CD4-positive, alpha-beta T cell (primary cell): ENCODE measurements at places on chromosomes 7 and 10. TPM values are rescaled to one million over a fixed set of nuclear protein-coding genes. Genes with fewer than 3 reads are reported as not detected.
A peak's percentile ranks its signal among the peaks of the same experiment; 100 is the strongest.

The AKR1E2 gene
- total RNA-seq, result 30.4 TPM

The UPK3BL1 gene
- 28.4 TPM for total RNA-seq

DNA sequence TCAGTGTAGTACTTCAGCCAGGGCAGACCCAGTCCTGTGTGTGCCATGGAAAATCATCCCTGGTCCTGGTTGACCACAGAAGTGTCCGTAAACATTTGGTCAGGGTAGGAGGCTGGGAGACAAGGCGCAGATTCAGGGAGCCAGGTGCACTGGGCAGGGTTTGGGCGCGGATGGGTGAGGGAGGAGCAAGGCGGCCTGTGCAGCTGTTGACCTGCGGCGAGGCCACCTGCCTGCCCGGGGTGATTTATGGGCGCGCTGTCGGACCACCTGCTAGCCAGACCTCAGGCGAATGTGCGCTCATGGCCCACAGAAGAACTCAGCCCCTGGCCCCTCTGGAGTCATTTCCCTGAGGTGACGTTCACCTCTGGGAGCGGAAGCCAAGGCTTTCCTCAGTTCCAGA, 6.6 kb downstream of the SFRP5 start:
- H3K4me1 ChIP-seq, result no peaks in the 10 kb centered on the region
- peaks cover 7% of the 10 kb centered on the region for H3K27me3 ChIP-seq
- H3K27ac ChIP-seq, result no peak overlapping the region

The RFC2 gene
- total RNA-seq, result 8.5 TPM

DNA sequence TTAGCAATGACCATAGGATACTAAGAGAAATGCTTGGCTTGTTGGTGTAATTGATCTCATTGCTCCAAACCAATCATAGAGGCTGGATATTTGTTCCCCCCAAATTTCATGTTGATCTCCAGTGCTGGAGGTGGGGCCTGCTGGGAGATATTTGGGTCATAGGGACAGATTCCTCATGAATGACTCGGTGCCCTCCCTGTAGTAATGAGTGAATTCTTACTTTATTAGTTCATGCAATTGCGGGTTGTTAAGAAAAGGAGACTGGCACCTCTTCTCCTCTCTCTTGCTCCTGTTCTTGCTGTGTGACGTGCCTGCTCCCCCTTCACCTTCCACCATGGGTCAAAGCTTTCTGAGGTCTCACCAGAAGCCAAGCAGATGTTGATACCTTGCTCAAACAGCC, 630.1 kb downstream of the CALN1 start:
- H3K27me3 ChIP-seq, result no peaks in the 10 kb centered on the region
- no peaks in the 10 kb centered on the region for H3K36me3 ChIP-seq
- H3K4me1 ChIP-seq, result no peaks in the 10 kb centered on the region
- H3K27ac ChIP-seq, result no peak overlapping the region

The CCDC172 gene
- total RNA-seq, result not detected

- peak overlapping the region; percentile 87 for H3K27ac ChIP-seq
- peaks cover 33% of the 10 kb centered on the region for H3K36me3 ChIP-seq
- no peaks in the 10 kb centered on the region for H3K27me3 ChIP-seq
- peak overlapping the region; percentile 80 for H3K4me3 ChIP-seq
- DNase-seq, result no peak
These were observed 573 bp downstream of the PMPCB start for GRCh38 chr7:103297837-103298179.

The PSMG3 gene
- 13.8 TPM for total RNA-seq

The PDK4 gene
- total RNA-seq, result not detected

GRCh38 chr7:100119970-100120732, 717 bp downstream of the CNPY4 start:
- peak overlapping the region; percentile 93 for H3K4me3 ChIP-seq
- peaks cover 19% of the 10 kb centered on the region for H3K36me3 ChIP-seq
- H3K4me1 ChIP-seq, result peaks cover 38% of the 10 kb centered on the region
- no peaks in the 10 kb centered on the region for H3K27me3 ChIP-seq
- DNase-seq, result peak; percentile 64
- H3K27ac ChIP-seq, result peak overlapping the region; percentile 79

- H3K36me3 ChIP-seq, result peaks cover 65% of the 10 kb centered on the region
- no peaks in the 10 kb centered on the region for H3K4me1 ChIP-seq
- no peaks in the 10 kb centered on the region for H3K27me3 ChIP-seq
- H3K4me3 ChIP-seq, result no peak overlapping the region
- no peak for DNase-seq
These were observed 25.1 kb upstream of the NDST2 start for GRCh38 chr10:73836427-73836980.

The CCDC3 gene
- total RNA-seq, result 0.08 TPM

DNA sequence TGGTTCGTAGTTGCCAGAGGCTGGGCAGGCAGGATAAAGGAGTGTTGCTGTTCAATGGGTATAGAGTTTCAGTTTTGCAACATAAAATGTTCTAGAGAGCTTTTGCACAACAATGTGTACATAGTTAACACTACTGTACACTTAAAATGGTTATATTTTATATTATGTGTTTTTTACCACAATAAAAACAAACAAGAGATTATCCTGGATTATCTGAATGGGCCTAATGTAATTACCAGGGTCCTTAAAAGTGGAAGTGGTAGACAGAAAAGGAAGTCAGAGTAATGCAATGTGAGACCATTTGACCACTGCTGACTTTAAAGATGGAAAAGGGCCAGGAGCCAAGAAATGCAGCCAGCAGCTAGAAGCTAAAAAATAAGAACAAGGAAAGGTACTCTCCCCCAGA, 159.7 kb downstream of the SGMS1 start:
- no peak overlapping the region for H3K4me3 ChIP-seq
- no peaks in the 10 kb centered on the region for H3K4me1 ChIP-seq
- H3K27me3 ChIP-seq, result no peaks in the 10 kb centered on the region
- H3K27ac ChIP-seq, result no peak overlapping the region
- DNase-seq, result no peak

DNA sequence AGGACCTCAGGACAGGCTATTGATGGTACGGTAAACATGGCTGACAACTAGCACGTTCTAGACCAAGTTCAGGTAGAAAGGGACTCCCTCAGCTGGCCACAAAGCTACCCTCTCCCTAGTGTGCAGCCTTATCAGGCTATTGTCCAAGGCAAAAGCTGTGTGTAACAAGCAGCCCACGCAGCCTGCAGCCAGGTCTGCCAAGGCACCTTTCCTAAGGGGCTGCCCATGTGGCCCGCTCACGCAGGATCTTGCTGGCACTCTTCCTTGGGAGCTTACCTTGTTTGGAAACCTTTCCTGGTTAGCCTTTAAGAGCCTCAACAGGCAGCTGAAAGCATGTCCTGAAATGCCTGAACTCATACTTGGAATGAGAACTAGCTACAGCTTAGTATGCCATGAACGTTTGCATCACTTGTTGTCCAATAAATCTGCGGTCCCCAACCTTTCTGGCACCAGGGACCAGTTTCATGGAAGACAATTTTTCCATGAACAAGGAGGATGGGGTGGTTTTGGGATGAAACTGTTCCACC, 51.7 kb downstream of the SYPL1 start:
- H3K27ac ChIP-seq, result no peak overlapping the region
- no peak overlapping the region for H3K4me3 ChIP-seq
- no peaks in the 10 kb centered on the region for H3K27me3 ChIP-seq
- no peaks in the 10 kb centered on the region for H3K36me3 ChIP-seq
- H3K4me1 ChIP-seq, result peaks cover 15% of the 10 kb centered on the region

DNA sequence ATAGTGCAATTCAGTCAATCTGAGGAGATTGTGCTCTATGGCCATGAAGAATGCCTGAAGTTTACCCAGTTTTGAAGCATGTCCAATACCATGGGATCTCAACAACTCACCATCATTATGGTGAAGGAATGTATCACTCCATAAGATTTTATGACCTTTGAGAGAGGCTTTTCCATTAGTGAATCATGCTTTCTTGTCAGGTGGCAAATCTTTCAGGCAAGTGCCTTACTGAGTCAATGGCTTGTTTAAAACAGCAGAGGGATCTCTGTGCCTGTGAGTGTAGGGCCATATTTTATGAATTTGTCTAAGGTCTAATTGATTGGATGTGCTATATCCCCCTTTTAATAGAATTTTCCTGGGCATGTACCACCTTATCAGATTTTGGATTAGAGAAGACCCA, 131.5 kb downstream of the CCDC7 start:
- no peak overlapping the region for H3K4me3 ChIP-seq
- H3K4me1 ChIP-seq, result no peaks in the 10 kb centered on the region
- H3K36me3 ChIP-seq, result no peaks in the 10 kb centered on the region
- DNase-seq, result no peak
- no peak overlapping the region for H3K27ac ChIP-seq
- H3K27me3 ChIP-seq, result no peaks in the 10 kb centered on the region

DNA sequence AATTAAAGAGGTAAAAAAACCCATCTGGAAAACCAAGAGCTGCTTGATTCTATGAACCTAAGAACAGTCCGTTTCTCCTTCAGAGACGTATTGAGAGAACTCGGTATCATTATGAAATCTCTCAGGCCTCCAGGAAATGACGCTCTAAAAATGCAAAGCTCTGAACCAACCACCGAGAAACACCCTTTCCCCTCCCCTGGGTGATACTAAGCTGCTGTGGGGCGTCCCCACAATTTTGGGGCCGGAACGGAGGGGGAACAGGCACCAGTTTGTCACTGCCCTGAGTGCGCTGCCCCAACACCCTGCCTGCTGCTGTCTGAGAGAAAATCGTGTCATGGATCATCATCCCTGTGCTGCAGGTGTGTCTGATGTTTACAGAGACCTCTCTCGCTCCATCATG, 509.5 kb downstream of the DNAJB6 start:
- no peak overlapping the region for H3K27ac ChIP-seq
- peaks cover 12% of the 10 kb centered on the region for H3K4me1 ChIP-seq
- H3K27me3 ChIP-seq, result peaks cover 6% of the 10 kb centered on the region
- peak; percentile 29 for DNase-seq
- no peak overlapping the region for H3K4me3 ChIP-seq
